NCI-H1436 treated with DMSO at 0.1 percent for 48 hours (cell line): ENCODE measurements at places on chromosomes 4 and X.

GRCh38 chr4:52107336-52107735 lies 56.2 kb downstream of the SPATA18 start:
- DNase-seq, result no peak

GRCh38 chrX:119655125-119655524 lies 37.8 kb downstream of the SEPTIN6 start:
- DNase-seq, result no peak

DNA sequence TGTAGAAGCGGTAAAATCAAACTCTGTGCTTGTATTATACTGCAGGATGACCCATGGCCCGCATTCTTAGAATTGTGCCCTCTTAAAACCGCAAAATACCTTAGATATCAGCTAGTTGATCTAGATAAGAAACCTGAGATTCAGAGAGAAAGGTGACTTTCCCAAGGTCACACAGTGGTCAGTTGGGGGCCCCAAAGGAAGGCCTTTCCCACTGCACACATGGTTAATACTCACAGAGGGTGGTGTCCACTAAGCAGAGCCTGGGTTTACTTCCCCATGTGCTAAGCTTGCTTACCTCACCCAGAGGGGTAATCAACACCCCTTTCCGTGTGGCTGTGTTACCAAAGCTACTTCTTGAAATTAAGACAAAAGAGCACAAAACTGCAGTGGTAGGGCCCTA lies 66.3 kb downstream of the RBM47 start:
- DNase-seq, result no peak

DNA sequence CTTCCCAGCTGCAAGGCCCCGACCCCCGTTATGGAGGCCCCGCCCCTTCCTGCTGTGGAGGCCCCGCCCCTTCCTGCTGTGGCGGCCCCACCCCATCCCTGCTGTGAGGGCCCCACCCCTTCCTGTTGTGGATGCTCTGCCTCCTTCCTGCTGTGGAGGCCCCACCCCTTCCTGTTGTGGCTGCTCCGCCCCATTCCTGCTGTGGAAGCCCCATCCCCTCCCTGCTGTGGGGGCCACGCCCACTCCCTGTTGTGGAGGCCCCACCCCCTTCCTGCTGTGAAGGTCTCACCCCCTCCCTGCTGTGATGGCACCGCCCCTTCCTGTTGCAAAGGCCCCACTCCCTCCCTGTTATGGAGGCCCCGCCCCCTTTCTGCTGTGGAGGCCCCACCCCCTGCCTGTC lies 104.9 kb upstream of the PSAPL1 start:
- no peak for DNase-seq

DNA sequence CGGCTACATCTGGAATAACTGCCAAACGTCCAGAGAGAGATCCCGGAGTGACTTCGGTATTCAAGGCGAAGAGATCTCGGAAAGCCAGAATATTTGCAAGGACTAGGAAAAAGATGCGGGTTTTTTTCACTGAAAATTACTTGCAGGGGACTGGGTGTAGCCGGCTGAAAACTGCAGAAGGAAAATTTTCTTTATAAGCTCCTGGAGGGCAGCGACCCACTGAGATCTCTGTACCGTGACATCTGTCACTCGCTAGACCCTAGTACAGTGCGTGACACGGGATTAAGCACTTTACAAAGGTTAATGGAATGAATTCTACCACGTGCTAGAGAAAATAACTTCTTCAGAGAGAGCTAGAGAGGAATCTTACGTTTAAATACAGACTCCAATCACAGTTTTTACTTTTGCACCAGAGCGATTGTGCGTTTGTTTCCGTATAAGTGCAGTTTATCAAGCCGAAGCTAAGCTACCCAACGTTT lies 1.1 kb upstream of the LCORL start:
- no peak for DNase-seq

GRCh38 chr4:72690771-72691170 lies 121.8 kb upstream of the ADAMTS3 start:
- DNase-seq, result no peak

GRCh38 chr4:162115333-162115732 lies 48.5 kb downstream of the FSTL5 start:
- no peak for DNase-seq

DNA sequence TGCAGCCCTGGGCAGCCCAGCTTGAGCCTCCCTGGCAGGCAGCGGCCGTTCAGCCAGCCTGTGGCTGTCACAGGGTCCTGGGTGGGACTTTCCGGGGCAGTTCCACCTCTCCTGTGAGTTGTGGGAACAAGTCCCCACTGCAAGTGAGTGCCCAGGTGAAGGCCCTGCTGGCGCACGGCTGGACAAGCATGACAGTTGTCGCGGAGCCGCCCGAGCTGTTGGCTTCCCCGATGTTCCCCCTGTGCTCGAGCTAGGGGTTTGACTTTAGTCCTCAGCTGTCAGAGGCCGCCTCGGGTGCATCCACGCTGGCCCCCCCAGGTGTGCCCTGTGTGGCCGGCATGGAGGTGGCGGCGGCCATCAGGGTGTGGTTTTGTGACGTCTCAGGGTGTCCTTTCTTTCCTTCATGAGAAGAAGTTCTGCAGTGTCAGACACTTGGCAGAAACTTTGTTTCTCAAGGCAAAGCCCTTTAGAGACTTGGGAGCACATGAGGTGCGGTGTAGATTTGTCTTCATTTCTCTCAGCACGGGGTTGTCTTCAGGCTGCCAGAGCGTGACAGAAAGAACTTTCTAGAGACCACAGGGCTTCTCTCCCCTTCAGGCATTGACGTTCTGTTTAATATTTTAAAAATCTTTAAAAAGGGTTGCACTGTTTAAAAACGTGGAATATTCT lies 69.4 kb upstream of the HGFAC start:
- DNase-seq, result no peak

GRCh38 chrX:102728646-102729045 lies 8.1 kb downstream of the GPRASP3 start:
- no peak for DNase-seq

DNA sequence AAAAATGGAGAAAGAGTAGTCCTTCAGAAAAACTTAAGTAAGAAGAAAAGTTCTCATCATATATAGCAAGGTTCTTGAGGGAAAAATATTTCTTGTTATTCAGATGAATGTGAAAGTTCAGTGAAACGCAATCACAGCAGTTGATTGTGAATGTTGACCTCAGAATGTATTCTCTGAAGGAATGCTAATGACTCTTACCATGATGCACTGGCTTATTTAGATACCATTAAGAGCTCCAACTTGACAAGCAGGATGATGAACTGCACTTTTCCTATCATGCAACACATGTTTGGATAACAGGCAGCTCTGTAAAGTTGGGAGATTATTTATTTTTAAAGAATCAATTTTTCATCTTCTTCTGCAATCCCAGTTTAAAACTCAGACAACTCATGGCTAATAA lies 115.5 kb upstream of the MYOZ2 start:
- DNase-seq, result no peak

DNA sequence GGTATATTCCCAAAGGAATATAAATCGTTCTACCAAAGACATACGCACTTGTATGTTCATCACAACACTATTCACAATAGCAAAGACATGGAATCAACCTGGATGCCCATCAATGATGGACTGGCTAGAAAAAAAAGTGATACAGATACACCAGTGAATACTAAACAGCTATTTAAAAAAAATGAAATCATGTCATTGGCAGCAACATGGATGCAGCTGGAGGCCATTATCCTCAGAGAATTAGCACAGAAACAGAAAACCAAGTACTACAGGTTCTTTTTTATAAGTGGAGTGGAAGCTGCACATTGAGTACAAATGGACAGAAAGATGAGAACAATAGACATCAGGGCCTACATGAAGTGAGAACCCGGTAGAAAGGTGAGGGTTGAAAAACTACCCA lies 81.4 kb downstream of the ANTXR2 start:
- no peak for DNase-seq

DNA sequence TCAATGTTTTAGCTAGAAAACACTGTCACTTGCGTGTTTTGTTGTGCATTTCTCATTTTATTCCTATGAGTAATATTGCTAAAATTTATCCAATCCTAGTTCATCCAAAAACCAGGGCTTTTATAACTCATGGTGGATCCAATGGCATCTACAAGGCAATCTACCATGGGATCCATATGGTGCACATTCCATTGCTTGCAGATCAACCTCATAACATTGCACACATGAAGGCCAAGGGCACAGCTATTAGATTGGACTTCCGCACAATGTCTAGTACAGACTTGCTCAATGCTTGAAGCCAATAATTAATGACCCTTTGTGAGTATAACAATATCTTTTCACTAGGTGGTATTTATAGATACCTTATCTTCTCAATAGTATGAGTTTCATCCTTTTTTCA lies 57.2 kb upstream of the UGT2B7 start:
- DNase-seq, result no peak

- DNase-seq, result no peak
These were observed 107.6 kb downstream of the DCTD start for GRCh38 chr4:182809417-182810102.

- DNase-seq, result no peak
These were observed 503 bp upstream of the PDE5A start for GRCh38 chr4:119629142-119629471.

- no peak for DNase-seq
These were observed 476.2 kb downstream of the RAB28 start for GRCh38 chr4:13007802-13008470.

GRCh38 chr4:61678297-61678696 lies 478.2 kb downstream of the ADGRL3 start:
- DNase-seq, result no peak

- no peak for DNase-seq
These were observed 5.9 kb downstream of the SH3D19 start for GRCh38 chr4:151319490-151319889.

- DNase-seq, result no peak
These were observed 772.5 kb upstream of the PRKX start for GRCh38 chrX:4485912-4486311.

DNA sequence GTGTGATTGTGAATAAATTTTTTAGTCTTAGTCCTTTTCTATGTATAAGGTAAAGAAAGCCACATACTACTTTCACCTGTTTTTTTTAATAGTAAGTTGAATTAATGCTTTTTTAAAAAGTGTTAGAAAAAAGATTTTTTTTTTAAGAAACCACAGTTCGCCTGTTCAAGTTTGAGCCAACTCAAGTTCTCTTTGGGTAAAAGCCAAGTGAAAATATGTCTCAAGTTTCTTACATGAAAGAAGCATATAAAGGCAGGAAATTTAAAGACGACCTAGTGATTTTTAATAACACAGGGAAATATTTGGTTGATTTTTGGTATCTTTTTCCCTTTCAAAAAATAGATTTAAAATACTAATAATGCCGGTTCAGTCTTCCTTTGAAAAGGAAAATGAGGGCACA lies 369.9 kb upstream of the NR3C2 start:
- DNase-seq, result no peak
